ENCODE measurements at places on chromosomes 12 and 14. TPM values are rescaled to one million over a fixed set of nuclear protein-coding genes. Genes with fewer than 3 reads are reported as not detected.

DNA sequence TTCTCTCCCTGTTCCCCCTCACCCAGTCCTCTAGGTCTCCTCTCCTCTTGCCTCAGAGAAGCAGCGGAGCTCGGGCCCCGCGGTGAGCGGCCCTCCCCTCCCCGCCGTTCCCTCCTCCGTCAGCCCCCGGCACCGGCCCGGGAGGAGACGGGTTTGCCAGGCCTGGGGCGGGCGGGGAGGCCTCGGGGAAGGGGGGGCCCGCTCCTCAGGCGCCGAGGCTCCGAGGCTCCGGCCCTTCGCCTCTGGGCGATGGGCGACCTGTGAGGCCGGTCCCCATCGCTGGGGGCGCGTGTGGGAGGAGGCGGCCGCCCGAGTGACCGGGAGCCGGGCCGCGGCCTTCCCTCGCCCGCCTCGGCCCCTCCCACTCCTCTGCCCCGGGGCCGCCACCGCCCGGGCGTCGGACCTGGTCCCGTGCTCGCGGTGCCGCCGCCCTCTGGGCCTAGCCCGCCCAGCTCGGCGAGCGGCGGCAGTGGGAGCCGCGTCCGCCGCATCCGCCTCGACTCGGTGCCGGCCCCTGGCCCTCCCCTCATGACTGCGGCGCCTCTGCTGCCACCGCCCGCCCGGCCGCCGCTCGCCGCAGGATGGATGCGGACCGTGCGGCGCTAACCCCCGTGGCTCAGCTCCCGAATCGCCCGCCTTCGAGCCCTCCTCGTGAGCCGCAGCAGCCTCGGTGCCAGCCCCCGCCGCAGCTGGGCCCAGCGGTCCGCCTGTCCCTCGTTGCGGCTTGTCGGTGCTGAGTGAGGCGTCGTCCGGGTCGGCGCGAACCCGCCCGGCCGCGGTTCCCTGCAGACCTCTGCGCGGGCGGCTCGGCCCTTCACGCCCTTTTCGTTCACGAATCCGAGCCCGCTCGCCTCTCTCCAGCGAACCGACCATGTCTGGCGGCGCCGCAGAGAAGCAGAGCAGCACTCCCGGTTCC is 574 bp downstream of the WNK1 start:
- DNase-seq: peak; percentile 27

The SPIC gene
- total RNA-seq: not detected

DNA sequence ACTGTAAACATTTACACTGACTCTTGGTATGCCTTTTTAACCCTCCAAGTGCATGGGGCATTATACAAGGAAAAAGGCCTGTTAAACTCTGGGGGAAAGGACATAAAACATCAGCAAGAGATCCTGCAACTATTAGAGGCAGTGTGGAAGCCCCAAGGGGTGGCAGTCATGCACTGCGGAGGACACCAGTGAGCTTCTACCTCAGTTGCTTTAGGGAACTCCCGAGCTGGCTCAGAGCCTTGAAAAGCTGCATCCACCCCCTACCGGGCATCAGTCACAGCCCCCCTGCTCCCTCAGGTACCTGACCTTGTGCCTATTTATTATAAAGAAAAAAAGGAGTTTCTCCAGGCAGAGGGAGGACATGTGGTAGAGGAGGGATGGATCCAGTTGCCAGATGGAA is 695.6 kb upstream of the LMO3 start:
- no peak for DNase-seq

GRCh38 chr14:39109893-39110715 is 4.0 kb upstream of the GEMIN2 start:
- no peak for DNase-seq

- DNase-seq: peak; percentile 31
Measured at GRCh38 chr14:99393059-99393655, 87.5 kb downstream of the SETD3 start.

DNA sequence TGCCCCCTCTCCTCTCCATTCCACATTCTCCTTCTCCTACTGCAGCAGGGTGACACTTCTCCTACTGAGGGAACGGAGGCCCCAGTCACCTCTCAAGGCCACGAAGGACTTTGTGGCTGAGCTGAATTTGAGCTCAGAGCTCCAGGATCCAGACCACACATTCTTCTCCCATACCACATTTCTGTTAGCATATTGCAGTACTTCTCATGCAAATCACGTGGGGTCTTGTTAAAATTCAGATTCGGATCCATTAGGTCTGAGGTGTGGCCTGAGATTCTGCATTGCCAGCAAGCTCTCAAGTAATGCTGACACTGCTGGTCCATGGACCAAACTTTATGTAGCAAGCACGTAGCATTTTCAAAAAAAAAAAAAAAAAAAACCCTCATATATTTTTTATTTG is 9.6 kb upstream of the IFI27L2 start:
- no peak for DNase-seq

DNA sequence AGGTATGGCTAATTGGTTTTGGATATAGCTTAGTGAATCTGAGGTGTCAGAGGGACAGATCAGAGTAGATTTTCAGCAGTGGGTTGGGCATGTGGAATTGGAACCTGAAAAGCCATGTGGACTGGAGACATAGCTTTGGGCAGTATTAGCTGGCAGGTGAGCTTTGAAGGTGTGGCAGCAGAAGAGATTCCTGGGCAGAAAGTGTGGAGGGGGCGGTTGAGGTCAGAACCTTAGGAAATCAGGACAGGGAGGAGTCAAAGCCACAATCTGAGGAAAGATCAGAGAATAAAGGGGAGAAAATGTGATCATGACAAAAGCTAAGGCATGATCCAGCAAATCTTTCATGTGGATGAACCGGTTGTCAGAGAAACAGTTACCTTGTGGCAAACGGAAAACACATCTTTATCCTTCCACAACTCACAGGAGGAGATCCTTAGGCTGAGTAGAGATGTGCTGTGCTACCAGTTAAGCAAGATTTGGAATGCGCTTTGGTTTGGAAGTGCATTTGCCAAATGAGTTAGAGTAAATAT is 56.4 kb downstream of the PTGER2 start:
- no peak for DNase-seq

The SLCO1B1 gene
- total RNA-seq: not detected

DNA sequence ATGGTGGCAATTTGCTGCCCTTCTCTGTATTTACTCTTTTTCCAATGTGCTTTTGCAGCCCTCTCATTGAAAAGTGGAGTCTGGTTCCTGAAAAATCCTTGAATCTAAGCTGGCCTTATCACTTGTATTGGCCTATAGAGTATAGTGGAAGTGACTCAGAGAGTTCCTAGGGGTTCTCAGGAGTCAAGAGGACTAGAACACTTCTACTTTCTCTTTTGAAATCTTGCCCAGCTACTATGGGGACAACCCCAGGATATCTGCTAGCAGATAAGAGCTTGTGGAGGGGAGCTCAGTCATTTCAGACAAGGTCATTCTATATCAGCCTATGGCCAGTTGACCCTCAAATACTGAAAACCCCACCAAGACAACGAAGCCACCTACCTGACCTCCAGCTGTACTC is 26.7 kb upstream of the WSCD2 start:
- no peak for DNase-seq

DNA sequence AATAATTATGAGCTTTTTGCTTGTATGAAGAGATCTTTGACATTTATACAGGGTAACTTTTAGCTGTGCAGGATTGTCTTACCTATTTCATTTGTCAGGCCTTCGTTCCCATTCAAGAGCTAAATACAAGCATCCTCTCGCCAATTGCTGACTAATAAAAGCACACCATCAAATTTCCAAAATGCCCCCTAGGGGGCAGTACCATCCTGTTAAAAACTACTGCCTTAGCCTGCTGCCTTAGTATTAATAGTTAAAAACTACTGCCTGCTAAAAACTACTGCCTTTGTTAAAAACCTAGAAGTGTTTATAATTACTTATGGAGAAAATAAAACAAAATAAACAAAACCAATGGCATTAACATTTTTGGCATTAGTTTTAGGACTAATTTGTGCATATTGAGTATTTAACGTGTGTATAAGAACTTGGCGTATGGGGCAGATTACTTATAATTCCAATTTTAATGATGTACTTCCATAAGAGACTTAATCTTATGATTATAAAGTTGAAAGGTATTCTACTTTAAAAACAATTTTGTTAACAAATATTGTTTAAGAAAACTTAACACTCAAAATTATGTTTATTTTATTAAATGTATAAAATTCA is 3.0 kb upstream of the IFI27L2 start:
- peak; percentile 87 for DNase-seq

The SLC8A3 gene
- not detected for total RNA-seq

GRCh38 chr12:128114485-128114884 is 152.5 kb upstream of the TMEM132C start:
- no peak for DNase-seq

- DNase-seq: peak; percentile 77
Measured at GRCh38 chr12:118034429-118035189, 18.1 kb downstream of the RFC5 start.

DNA sequence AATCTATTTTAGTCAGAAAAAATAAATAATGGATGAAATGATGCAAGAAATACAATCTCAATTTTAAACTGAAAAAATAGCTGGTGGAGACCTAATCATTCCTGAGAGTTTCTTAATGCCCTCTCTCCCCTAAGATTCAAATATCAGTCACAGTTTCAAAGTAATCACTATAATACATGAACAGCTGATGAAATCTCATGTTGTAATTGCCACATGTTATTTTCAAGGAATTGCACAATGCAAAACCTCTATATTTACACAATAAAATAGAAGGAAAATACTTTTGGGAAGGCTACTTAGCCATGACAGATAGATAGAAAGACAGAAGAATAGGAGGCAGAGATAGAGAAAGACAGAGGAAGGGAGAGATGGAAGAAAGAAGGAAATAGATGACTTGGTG is 18.2 kb downstream of the IFNG-AS1 start:
- DNase-seq: peak; percentile 30

GRCh38 chr14:99395909-99396530 is 84.6 kb downstream of the SETD3 start:
- no peak for DNase-seq

The GPR132 gene
- 0.16 TPM for total RNA-seq

DNA sequence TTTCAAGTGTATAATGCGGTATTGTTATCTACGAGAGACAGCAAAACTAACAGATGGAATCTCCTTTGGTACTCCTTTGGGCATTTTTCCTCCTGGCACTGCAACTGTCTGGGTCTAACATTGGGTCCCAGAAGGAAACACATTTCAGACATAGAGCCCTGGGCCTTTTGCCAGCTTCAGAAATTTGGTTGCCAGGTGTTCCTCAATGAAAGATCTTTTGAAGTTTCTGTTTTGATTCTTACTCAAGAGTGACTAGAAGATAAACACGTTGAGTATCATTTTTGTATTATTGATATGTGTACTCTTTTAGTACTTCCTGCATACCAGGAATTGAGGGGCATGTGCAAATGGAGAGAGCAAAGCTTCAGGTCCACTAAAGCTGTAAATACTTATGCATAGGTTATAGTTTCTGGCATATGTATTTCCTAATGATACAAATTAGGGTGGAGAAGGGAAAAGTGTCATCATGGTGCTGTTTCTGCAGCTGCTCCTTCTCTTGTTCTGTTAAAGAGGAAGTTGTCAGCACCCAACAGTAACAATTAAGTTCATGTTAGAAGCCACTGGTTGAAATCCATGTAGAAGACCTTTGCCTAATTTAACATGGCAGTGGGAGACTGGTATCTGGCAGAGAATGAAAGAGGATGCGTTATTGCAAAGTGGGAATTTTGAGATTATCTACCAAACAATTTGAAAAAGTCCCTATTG is 53.5 kb downstream of the SLC38A6 start:
- no peak for DNase-seq

GRCh38 chr12:123388951-123389559 is 5.1 kb downstream of the KMT5A start:
- DNase-seq: no peak

The OASL gene
- not detected for total RNA-seq

The PAPLN gene
- total RNA-seq: 3.0 TPM

The C12orf56 gene
- not detected for total RNA-seq

The SDR9C7 gene
- total RNA-seq: not detected

DNA sequence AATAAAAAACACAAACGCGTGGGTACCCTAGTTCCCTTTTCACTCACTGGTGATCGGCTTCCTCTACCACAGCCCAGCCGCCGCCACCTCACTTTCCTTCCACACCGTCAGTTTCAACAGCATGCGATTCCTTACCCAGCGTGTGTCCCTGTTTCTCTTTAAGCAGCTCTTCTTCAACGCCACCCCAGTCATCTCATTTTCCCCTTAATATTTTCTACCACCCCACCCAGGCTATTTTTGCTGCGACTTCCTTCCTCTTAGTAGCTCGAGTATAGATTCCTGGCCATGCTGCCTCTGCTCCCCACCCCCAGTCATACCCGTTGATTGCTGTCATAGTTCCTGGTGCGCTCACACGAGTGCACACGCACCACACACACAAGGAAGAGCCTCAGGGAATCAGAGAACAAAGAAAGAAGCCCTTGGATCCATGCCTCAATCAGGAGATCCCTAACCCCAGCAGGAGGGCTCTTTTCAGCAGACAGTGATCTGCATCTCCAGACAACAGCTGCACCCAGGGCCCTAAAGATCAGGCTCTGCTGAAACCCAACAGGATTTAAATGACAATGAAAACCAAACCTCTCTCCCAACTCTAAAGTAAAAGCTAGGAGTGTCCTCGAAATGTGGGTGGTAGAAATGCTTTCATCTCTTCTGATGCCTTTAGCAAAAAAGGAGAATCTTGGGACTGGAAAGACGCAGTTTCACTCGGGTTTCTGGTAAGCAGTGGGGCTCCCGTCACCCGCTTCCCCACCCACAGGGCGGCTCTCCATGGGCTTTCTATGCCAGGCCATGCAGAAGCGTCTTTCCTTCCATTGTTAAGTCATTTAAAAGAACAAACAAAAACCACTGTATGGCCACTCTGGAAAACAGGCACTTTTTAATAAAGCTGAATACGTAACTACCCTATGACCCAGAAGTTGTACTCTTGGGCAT is 23.8 kb downstream of the VPS37B start:
- peak; percentile 75 for DNase-seq

GRCh38 chr14:100605706-100606686 is 18.8 kb upstream of the BEGAIN start:
- no peak for DNase-seq

The TGM1 gene
- total RNA-seq: 0.36 TPM

The REM2 gene
- total RNA-seq: not detected

DNA sequence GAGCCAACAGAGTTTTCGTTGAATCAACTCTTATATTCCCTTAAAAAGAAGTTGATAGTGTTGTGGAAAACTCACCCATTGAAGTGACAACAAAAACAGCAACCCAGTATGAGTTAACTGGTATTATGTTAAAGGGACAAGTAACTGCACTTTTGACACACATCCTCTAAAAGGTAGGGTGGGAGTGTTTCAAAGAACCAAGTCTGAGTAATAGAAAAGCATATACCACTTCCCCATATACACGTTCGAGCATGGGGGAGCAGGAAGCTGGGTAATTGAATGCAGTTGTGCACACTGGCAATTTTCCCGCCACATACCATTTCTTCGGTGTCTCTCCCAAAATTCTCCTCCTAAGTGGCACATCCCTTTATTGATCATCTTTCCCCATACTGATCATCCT is 31.5 kb downstream of the IFNG-AS1 start:
- no peak for DNase-seq

GRCh38 chr14:85319998-85320630 is 209.8 kb upstream of the FLRT2 start:
- DNase-seq: peak; percentile 25

The NGB gene
- total RNA-seq: not detected

- DNase-seq: no peak
Measured at GRCh38 chr12:49622501-49623141, 740 bp upstream of the PRPF40B start.

All from fibroblast of the aortic adventitia (primary cell).